ENCODE measurements at places on chromosomes 3 and 15.

- DNase-seq, result no peak
Measured at GRCh38 chr3:89000886-89001285, 106.5 kb upstream of the EPHA3 start.

- no peak for DNase-seq
Measured at GRCh38 chr15:56741541-56741940, 8.2 kb upstream of the ZNF280D start.

- no peak for DNase-seq
Measured at GRCh38 chr15:74988007-74988800, 7.2 kb upstream of the SCAMP5 start.

DNA sequence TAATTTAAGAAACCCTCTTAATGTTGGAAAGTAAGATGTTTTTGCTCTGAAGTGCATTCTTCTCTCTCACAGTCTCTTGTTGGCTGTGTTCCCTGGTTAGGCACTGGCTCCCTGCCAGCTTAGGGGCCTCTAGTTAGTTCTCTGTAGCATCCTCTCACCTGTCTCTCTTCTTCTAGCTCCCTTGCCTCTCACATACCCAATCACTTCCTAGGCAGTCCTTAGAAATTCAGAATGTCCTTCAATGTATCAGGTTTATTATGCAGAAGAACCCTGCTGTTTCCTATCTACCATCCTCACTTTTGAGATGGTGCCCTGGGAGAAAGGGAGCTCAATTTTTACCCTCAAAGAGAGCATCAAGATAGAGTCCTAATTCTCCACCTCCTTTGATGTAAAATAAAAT lies 36.2 kb upstream of the CPNE4 start:
- no peak for DNase-seq

- DNase-seq, result no peak
Measured at GRCh38 chr15:29102911-29103823, 166.5 kb downstream of the NSMCE3 start.

DNA sequence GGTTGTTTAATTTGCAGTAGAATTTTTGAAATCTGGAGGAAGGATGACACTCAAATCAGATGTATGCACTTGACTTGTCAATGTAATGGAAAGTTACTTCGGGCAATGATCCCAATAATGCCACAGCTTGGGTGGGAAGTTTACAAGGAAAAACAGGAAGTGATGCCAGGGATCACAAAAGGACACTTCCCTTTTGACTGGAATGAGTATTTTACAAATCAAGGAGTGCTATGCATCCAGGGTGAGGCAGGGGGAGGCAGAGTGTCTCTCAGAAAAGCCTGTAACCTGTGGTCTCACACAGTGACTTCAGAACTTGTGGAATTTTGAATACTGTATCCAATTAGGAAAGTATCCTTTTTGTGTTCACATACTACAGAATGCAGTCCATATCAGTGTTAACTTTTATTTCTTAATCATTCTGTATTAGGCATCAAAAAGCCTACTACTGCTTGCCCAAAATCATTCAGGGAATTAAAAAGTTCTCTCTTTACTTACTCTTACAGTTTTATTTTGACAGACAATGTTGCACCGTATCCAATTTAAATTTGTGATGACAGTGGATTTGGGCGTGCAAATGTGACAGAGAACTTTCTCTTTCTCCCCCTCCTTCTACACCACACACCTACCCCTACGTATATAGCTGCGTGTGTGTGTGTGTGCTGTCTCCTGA lies 445.1 kb downstream of the MECOM start:
- peak; percentile 60 for DNase-seq

- DNase-seq, result peak; percentile 8
Measured at GRCh38 chr3:8709801-8710507, 23.6 kb upstream of the CAV3 start.

DNA sequence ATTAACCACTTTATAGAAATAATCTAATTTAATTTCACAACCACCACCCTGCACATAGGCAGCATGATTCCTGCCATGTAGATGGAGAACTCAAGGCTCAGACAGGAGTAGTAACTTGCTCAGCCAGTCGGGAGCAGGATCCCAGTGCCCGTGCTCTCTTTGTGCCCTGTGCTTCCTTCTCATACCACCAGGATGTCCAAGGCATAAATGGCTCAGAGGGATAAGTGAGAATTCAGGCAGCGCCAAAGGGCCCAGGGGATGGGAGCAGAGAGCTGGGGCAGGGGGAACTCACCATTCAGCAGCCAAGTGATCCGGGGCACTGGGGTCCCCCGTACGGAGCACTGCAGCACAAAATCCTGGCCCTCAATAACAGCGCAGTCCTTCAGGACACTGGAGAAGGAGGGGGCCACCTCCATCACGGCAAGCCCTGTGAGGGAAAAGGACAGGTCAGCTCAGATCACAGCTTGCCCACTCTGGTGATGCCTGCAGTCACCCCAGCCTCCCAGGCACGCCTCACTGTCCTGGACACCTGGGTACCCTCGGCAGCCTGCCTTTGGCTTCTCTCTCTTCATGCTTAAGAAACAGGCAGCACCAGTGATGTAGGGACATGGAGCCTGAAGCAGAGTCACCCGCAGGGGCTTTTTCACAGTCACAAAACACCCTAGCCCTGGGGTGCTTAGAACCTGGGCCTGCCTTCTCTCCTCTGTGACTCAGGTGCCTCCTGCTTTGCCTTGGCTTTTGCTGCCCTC lies 141.0 kb upstream of the HACD2 start:
- no peak for DNase-seq

GRCh38 chr15:39594446-39595337 lies 13.8 kb downstream of the THBS1 start:
- DNase-seq, result no peak

- DNase-seq, result no peak
Measured at GRCh38 chr3:197468866-197469382, 86.8 kb downstream of the BDH1 start.

GRCh38 chr3:56001991-56002390 lies 466.3 kb downstream of the ERC2 start:
- no peak for DNase-seq

DNA sequence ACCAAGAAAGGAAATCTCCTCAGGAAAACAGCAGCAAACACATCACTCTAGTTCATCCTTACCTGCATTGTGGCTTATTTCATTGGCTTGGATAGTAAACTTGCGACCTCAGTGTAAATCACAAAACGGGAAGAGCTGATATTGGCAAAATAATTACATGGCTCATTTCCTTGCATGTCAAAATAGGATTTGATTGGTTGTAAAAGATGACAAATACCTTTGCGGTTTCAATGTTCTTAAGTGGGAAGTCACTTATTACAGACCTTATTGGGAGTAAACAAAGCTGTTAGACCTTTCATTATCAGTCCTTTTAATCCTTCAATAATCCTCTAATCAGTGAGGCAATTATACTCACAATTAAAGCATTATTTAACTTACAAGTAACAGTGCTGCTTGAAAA lies 590.6 kb downstream of the MAGI1 start:
- DNase-seq, result no peak

DNA sequence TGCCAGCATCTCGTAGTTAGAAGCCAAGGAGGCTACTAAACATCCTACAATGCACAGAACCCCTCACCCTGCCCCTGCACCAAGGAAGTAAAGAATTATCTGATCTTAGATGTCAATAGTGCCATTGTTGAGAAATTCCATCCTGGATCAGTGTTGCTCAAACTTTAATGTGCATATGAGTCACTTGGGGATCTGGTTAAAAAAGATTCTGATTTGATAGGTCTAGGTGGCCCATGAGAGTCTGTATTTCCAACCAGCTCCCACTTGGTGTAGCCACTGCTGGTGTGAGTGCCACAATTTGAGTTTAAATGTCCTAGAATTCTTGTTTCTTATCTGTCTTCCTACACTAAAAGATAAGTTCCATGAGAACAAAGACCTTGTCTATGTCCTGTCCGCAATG lies 43.7 kb downstream of the TMEM45A start:
- no peak for DNase-seq

GRCh38 chr3:175192536-175192935 lies 333.4 kb downstream of the NAALADL2 start:
- no peak for DNase-seq

- no peak for DNase-seq
Measured at GRCh38 chr15:63938486-63939061, 104.8 kb upstream of the HERC1 start.

All from right renal pelvis (tissue), 4 donors.